Stimulated activated CD4-positive, alpha-beta T cell treated with anti-CD3 and anti-CD28 coated beads, Interleukin-1b, Interleukin-23, amount 100 ng/mL, for 4 hours (primary cell): ENCODE measurements at places on chromosomes 5 and 9.

DNA sequence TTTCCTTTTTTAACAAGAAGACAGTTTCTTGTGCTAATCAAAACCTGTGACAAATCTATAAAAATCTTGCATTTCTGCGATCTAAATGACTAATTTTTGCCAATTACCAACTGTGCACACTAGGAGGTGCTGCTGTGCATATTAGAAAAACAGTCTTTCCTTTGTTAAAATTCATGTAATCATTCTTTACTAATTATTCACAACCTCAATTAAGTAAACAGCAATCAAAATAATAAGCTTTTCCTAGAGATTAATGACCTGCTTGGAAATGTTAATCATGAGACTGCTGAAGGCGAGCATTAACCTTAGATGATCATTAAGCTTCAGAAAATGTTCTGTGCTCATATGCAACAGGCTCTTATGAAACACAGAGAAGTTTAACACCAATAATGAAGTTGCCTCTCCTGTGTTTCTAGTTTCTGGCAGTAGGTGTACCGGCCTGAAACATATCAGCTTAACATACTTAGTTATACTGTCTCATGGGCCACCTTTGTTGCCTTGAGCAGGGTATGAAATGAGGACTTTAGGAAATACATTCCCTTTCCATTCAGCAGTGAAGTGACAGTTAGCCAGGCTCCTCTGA, 17.7 kb downstream of the RFESD start:
- no peak for DNase-seq

DNA sequence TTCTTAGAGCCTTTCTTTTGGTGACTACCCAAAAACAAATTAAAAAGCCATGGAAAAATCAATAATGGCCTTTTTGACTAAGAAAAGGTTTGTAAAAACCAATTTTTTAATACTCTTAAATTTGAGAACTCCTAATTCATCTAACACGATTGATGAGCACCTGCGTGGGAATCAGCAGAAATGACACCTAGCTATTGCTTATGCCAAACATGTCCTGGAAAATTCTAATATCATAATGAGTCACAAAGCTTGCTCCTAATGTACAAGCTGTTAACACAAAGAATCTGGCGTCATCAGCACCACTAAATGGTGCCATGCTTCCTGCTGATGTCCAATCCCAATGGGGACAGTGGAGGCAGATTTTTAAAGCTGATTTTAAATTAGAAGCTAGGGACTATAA, 146.2 kb upstream of the LRRTM2 start:
- no peak for DNase-seq

DNA sequence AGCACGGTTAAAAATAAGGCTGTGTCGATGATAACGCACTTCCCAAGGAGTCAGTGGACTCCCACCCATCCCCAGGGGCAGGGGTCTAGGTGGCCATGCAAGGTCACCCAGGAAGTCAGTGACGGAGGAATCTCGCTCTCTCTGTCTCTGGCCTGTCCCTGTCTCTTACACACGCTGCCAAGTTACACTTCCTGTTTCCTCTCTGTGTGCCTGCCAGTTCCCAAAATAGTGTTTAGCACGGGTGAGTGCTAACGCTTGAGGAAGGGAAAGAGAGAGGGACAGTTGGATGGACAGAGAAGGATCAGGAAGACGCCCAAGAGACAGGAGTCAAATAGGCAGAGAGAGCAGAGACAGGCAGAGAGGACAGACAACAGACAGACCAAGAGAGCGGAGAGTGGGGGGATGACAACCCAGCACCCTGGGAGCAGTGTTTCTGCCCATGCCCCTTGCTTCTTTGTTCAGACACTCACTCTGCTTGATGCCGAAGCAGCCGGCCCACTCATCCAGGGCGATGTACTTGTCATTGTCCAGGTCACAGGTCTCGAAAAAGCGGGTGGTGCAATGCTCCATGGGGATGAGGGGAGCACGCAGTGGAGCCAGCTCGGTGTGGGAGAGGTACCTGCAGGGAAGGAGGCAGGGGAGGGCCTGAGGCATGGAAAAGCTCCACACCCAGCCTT, 23.0 kb downstream of the SPARC start:
- no peak for DNase-seq

DNA sequence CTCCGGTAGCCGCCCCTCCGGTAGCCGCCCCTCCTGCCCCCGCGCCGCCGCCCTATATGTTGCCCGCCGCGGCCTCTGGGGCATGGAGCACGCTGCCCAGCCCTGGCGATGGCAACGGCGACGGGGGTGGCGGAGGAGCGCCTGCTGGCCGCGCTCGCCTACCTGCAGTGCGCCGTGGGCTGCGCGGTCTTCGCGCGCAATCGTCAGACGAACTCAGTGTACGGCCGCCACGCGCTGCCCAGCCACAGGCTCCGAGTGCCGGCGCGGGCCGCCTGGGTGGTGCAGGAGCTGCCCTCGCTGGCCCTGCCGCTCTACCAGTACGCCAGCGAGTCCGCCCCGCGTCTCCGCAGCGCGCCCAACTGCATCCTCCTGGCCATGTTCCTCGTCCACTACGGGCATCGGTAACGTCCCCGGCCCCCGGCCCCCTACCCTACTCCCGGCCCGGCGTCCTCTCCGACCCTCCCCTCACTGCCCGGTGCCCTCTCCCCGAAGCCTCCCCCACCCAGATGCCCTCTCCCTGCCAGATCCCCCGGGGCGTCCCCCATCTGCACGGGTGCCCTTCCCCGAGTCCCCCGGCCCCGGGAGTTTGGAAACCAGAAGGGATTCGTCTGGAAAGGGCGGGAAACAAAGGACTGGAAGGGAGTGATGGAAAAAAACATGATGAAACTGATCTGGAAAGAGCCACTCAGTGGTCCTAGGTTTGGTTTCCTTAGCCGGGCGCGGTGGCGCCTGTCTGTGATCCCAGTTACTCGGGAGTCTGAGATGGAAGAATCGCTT, 417 bp downstream of the SRD5A1 start:
- no peak for DNase-seq
